Activated CD4-positive, alpha-beta T cell treated with anti-CD3 and anti-CD28 coated beads, Interleukin-2, amount 50 U/mL, for 16 hours (primary cell): ENCODE measurements at places on chromosomes 16 and 17.

DNA sequence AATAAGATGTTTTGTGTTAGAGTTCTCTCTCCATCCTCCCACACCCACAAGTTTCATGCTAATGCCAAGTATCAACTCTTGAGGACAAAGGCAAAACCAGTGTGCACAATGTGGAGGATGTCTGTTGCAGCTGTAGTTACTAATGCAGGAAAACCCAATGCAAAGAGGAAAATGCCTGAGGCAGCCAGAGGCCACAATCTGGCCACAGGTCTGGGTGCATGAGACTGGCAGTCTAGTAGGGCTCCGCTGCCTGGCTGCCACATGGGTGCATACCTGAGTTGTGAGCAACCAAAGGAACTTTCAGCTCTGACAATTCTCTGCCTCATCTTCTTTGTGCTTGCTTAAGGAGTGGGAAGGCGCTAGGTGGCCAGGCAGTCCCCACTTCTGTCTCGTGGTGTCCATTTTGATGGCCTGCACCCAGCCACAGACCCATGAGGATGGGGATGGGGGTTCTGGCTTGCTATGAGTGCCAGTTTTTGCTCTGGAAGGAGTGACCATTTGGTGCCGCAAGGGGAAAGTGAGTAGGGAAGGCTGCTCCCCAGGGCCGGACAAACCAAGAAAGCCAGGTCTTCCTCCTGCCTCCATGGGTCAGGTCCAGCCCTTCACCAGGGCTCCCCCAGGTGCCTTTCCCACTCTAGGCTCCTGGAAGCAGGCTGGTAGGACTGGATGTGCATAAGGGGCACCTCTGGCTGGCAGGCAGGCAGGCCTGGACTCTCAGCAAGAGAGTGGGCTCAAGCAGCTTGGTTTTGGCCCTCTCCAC is 4.2 kb upstream of the GFOD2 start:
- DNase-seq: no peak

GRCh38 chr16:67703626-67704025 is 15.5 kb downstream of the GFOD2 start:
- peak; percentile 35 for DNase-seq

DNA sequence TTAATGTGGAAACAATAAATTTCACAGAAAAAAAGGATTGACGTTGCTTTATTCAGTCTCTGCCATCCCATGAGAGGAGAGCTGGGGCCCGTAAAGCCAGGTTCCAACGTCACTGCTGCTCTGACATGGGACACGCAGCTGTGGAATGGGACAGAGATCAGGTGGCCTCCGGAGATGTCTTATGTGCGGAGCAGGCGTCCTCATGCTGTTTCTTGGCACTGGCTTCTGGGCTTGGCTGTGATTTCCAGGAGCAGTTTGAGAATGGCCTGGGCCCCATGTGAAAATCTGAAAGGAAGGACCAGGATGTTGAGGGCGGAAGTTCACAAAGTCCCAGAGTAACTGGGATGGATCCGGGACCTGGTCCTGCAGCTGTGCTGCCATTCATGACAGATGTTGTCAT is 32.4 kb downstream of the NDEL1 start:
- DNase-seq: no peak

DNA sequence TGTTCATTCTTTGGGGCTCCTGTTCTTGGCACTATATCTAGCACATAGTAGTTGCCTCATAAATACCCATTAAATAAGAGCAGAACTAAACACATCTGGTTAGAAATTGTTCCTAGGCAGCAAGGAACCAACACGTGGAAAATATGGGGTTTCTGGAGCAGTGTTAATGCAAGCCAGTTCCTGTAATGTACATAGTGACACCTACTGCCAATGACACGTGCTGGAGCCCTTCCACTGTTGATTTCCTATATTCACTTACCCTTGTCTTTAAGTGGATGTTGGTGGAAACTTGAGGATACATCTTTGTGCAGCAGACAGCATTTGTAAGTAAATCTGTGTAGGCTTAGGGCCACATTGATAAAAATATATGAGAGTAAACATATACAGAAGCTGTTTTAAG is 1.6 kb upstream of the IRF8 start:
- peak; percentile 28 for DNase-seq

DNA sequence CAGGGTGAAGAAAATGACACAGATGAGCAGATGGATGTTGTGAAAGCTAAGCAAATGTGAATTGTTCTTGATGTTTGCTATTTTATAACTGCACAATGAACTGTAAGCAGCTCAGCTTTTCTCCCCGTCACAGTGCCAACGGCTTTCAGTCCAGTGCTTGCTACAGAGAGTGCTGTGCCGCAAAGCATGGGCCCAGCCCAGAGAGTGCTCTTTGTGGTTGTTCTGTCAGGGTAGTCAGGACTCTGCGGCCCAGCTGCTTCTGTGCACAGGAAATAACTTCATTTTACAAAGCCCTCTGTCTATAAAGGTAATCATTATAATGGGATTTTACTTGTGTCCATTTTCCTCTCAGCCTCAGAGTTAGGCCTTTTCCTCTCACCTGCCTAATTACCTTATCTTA is 39.1 kb downstream of the CDRT15 start:
- DNase-seq: peak; percentile 66

DNA sequence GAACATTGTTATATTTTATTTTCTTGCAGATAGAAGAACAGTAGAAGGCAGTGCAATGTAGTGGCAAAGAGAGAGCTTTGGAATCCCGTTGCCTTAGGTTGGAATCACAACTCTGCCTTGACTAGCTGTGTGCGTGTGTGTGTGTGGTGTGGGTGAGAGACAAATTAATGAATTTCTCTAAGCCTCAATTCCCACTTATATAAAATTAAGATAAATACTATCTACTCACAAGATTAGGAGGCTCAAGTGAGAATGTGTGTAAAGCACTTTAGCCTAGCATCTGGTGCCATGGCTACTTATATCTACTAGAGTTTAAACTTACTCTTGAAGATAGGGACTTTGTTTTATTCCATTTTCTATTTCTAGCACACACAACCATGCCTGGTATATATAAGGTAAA is 12.8 kb downstream of the CPD start:
- DNase-seq: no peak

DNA sequence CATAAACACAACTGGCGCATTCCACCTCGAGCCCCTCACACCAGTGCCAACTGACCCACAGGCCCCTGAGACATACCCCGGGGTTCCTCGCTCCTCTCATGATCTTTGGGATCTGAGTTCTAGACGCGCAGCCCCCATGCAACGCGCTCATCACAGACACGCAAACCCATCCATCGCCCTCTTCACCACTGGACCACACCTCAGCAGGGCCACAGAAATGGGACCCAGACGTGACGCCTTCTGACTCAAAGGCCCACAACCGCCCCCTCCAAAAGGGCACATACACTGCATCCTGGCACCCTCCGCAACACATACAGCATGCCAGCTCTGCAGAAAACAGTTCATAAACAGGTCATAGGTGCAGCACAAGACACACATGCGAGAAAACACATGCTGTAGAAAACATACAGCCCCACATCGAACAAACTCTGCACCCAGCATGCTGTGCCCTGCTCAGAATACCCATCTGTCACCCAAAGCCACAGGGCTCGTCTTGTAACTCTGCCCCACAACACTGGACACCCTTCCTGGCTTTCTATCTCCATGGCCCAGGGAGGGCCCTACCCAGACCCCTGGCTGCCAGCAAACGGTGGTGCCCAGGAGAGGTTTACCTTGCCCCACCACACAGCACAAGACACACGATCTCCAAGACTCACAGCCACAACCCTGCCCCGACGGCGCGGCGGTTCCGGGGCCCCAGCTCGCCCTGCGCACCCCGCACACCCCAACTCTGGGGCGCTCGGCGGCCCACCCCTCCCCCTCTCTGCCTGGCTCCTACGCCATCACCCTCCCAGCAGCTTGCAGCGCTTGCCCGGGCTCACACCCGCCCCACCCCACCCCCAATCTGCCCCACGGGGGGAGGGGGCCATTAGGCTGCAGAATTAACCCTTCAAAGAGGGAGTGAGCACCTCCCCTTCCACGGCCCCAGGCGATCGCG is 887 bp downstream of the ZBTB4 start:
- peak; percentile 56 for DNase-seq

- DNase-seq: no peak
These were observed 79.1 kb upstream of the SEC14L1 start for GRCh38 chr17:77061669-77062068.

DNA sequence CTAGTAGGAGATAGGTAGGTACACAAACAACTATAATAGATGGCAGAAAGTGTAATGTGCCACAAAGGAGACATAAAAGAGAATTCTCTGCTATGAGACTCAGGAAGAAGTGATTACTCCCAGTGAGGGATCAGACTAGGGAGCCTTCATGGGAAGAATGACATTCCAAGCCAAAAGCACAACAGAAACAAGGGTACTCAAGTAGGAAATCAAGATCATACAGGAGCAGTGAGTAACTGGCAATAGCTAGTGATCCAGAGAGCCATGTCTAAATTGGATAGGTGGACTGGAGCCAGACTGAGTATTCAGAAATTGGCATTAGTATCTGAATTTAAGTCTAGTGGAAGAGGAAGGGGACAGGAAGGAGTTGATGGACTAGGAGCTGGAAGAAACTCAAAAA is 10.7 kb downstream of the RFFL start:
- no peak for DNase-seq

- no peak for DNase-seq
These were observed 17.4 kb upstream of the ZC3H18 start for GRCh38 chr16:88552815-88553214.

DNA sequence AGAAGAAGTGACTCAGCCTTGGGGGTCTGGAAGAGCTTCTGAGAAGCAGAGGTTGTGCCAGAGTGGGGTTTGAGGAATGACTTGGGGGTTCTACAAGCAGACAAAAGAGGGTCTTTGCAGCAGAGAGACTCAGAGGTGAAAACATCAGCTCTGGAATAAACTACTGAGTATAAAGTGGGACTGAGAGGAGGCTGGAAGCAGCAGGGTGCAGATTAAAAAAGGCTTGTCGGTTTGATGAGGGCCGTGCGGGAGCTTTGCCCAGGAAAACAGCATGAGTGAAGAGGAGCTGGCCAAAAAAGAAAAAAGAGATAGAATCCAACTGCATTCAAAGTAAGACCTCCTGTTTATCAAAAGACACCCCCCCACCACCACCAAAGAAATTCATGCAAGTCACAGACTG is 13.1 kb upstream of the ACE start:
- DNase-seq: no peak

- DNase-seq: no peak
These were observed 20.6 kb upstream of the B4GALNT2 start for GRCh38 chr17:49111934-49112333.

DNA sequence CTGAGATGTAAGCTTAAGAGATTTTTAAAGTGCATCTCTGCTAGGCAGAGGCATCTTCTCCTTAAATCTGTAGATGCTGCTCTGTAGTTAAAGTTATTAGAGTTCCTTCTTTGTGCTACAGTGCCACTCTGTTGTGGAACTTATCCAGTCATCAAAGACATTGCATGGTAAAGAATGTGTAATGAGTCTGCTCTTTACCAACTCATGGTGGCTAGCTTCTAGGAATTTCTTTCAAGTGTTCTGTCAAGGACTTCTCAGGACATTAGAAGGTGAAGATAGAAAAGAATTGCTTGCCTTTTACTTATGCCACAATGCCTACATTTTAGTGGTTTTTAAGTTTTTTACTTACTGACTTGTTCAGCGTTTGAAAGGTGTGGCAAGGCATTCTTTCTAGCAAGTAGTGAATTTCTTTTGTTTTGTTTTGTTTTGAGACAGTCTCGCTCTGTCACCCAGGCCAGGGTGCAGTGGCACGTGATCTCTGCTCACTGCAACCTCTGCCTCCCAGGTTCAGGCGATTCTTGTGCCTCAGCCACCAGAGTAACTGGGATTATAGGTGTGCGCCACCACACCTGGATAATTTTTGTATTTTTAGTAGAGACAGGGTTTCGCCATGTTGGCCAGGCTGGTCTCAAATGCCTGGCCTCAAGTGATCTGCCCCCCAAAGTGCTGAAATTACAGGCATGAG is 20.3 kb upstream of the ARL2BP start:
- no peak for DNase-seq

DNA sequence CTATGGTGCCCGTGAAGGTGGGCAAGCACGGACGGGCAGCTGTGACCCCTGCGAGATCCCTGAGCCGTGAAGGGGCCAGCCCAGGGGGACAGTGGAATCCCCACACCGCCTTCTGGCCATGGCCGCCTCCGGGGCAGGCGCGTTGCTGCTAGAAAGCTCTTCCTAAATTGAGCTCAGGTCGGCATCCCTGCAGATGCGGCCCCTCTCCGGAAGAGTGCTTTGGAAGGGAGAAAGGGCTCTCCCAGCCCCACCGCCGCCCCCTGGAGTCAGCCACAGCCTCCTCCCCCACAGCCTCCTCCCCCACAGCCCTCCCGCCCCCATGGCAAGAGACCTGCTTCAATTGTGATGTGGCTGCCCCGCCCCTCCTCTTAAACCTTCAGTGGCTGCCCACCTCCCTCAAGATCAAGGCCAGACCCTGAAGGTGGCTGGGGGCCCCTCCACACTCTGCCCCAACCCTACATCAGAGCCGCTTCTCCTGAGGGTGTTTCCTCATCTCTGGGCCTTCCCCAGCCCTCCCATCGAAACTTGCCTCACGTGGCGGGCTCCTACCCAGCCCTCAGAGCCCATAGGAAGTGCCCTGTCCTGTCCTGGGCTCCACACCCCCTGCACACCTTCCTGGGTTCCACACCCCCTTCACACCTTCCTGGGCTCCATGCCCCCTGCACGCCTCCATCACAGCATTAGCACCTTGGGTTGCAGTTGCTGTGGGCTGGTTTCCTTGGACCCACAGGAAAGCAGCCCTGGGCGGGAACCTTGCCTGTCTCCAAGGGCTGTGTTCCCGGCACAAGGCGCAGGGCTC is 5.5 kb upstream of the CBFA2T3 start:
- no peak for DNase-seq

DNA sequence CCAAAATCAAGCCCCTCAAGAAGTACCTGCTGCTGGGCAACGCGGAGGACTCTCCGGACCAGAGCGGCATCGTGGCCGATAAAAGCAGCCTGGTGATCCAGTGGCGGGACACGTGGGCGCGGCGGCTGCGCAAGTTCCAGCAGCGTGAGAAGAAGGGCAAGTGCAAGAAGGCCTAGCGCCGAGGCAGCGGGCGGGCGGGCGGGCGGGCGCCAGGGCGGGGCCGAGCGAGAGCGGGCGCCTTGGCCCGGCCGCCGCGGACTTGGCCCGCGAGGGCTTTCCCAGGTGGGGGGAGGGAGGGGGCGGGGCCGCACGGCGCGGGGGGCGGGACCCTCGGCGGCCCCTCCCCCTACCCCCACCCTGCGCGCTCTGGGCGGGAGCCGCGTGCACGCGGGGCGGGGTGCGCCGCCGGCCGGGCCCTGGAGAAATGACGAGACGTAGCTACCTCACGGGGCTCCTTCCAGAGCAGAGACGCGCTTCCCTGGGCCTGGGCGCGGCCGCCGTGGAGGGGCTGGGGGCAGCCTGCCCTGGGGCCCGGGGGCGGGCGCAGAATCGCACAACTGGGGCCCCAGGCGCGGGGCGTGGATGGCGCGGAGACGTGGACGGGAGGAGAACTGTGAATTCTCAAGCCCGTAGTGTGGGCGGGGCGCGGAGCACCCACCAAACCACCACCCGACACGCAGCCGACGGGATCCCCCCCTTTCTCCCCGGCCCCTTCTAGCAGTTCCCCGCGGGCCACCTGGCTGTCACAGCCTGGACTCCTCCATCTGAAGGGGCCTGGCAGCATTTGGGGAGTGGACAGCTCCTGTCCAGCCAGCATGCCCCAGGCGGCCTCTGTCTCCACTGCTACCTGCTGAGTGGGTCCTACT is 218.7 kb downstream of the NTN1 start:
- peak; percentile 64 for DNase-seq

GRCh38 chr16:20866145-20866772 is 33.9 kb downstream of the DCUN1D3 start:
- DNase-seq: peak; percentile 29

- peak; percentile 31 for DNase-seq
These were observed 207.3 kb downstream of the NTN1 start for GRCh38 chr17:9228408-9229159.
